ENCODE measurements at places on chromosomes 1 and 21.

- peaks cover 3% of the 10 kb centered on the region for H3K36me3 ChIP-seq
- no peak overlapping the region for H3K4me3 ChIP-seq
- H3K27me3 ChIP-seq: no peaks in the 10 kb centered on the region
- peaks cover 12% of the 10 kb centered on the region for H3K4me1 ChIP-seq
- no peak overlapping the region for H3K27ac ChIP-seq
Measured at GRCh38 chr1:227926216-227926791, 21.4 kb downstream of the WNT9A start.

DNA sequence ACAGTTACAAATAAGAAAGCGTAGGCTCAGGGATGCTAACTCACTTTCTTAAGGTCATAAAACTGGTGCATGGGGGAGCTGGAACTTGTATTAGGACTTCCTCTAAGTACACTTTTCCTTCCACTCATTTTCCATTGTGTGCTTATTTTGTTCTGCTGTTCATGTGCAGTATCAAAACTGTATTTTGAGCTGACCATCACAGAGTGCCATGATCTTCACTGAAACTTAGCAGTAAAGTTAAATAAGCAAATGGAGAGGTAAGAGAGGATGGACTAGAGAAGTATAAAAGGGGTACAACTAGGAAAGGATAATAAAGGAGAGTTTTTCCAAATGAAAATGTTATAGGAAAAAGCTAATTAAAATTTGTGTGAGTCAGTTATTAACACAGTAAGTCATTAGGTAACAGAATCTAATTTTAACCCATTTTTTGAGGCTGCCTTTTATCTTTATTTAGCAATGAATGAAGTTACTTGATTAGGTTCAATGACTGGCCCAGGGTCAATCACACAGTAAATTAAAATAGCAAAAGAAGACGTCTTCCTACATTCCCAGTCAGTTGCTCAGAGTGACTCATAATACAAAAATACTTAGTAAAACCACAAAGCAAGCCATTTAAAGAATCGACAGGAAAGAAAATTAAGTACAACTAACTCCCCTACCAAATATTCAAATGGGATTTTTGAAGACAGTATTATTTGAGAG lies 165.8 kb upstream of the C1orf105 start:
- no peak for DNase-seq
- H3K4me3 ChIP-seq: no peak overlapping the region
- H3K36me3 ChIP-seq: no peaks in the 10 kb centered on the region
- H3K4me1 ChIP-seq: no peaks in the 10 kb centered on the region
- no peak overlapping the region for H3K27ac ChIP-seq

GRCh38 chr1:31155216-31155806 lies 84.4 kb downstream of the NKAIN1 start:
- peak; percentile 58 for DNase-seq
- H3K36me3 ChIP-seq: no peaks in the 10 kb centered on the region
- H3K4me1 ChIP-seq: peaks cover 15% of the 10 kb centered on the region
- H3K27ac ChIP-seq: peak overlapping the region; percentile 85
- no peaks in the 10 kb centered on the region for H3K27me3 ChIP-seq
- peak overlapping the region; percentile 62 for H3K4me3 ChIP-seq

DNA sequence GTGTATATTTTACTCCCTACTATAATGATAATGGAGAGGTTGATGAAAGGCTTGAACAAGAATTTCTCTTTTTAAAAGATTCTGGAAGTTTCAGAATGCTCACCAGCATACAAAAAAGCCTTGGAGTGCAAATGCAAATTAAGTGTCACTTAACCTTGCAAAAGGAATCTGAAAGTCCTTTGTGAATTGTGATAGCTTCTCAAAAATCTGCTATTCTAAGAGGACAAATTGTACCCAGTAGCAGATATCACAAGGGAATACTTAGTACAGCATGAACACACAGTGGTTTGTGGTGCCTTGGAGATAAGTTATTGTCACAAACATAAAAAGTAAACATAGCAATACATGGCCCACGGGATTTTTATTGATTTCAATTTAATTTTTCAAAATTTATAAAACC lies 1208.3 kb upstream of the B3GALT2 start:
- DNase-seq: no peak
- H3K36me3 ChIP-seq: no peaks in the 10 kb centered on the region
- no peaks in the 10 kb centered on the region for H3K27me3 ChIP-seq
- H3K4me1 ChIP-seq: no peaks in the 10 kb centered on the region

- H3K4me1 ChIP-seq: no peaks in the 10 kb centered on the region
- H3K4me3 ChIP-seq: no peak overlapping the region
- H3K27ac ChIP-seq: no peak overlapping the region
- DNase-seq: no peak
- no peaks in the 10 kb centered on the region for H3K36me3 ChIP-seq
Measured at GRCh38 chr1:84833194-84833593, 59.8 kb downstream of the LPAR3 start.
